ENCODE measurements at places on chromosomes 1 and 21.

DNA sequence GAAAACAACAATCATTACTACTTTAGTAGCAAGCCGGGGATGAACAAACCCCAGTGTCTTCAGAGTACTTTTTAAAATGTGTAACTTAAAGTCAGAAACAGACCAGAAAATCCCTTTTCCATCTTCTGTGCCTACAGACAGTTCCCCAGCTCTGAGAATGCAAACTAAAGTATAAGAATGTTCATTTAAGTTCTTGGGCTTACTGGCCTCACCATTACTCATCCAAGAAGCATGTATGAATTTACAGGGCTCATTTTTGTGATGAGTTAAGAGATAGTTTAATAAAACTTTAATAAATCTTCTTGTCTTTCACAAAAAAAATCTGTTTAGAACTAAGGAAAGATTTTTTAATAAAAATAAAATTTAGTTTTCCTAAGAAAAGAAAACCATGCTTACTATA, 4.6 kb downstream of the LPGAT1 start:
- peak; percentile 16 for DNase-seq

- peak; percentile 95 for DNase-seq
Observed at GRCh38 chr1:209652121-209652735, at the start of gene LAMB3. LAMB3 (minus strand) TSS chr1:209652425; CDS start chr1:209650944, 1,481 bp downstream.

GRCh38 chr1:81880781-81881180, 80.0 kb downstream of the ADGRL2 start:
- no peak for DNase-seq

- DNase-seq, result no peak
Observed at GRCh38 chr1:150311762-150312161, 9.6 kb upstream of the PRPF3 start.

DNA sequence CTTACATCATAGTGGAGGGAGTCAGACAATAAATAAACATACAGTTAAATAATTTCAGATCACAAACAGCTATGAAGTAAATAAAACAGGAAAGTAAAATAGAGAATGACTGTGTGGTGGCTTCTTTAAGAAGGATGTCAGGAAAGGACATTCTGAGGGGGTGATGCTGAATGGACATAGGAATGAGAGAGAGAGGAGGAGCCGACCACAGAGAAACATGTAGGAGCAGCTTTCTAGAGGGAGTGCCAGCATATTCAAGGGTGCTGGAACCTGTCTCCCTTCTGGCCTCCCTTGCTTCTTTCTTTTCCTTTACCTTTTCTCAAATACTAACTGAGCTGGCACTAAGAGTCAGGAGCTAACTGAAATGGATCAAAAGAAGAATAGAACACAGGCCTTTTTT, 20.5 kb upstream of the BCL10 start:
- no peak for DNase-seq

DNA sequence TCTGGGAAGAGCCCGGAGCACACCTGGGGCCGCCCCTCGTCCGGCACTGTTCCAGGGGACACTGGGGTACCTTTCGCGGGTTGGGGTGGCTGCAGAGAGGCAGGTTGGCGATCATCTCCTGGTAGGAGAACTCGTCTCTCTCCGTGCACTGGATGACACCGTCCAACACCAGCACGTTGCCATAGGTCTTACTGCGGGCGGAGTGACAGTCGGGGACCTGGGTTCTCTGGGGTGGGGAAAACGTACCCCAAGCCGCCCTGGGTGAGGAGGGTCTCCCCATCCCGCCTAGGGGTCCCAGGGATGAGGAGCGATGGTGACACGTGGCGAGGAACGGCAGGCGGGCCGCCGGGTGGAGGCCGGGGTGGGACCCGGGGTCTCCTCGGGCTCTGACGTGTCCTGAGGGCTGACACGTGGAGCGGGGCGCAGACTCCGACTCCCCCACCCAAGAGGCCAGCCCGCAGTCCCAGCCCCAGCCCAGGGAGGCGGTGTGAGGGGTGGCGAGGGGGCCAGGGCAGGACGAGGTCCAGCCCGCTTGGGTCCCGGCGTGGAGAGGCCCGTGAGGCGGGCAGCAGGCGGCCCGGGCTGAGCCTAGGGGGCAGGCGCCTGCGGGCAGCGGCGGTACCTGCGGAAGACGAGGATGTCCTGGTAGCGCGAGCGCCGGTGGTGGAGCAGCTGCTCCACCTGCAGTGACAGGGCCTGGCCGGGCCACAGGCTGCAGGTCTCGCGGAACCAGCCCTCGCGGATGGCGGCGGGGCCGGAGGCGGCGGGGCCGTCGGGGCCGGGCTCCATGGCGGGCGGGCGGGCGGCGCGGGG, 457 bp downstream of the SRM start:
- DNase-seq, result no peak

- DNase-seq, result no peak
Observed at GRCh38 chr1:24749252-24749651, 4.0 kb downstream of the CLIC4 start.

DNA sequence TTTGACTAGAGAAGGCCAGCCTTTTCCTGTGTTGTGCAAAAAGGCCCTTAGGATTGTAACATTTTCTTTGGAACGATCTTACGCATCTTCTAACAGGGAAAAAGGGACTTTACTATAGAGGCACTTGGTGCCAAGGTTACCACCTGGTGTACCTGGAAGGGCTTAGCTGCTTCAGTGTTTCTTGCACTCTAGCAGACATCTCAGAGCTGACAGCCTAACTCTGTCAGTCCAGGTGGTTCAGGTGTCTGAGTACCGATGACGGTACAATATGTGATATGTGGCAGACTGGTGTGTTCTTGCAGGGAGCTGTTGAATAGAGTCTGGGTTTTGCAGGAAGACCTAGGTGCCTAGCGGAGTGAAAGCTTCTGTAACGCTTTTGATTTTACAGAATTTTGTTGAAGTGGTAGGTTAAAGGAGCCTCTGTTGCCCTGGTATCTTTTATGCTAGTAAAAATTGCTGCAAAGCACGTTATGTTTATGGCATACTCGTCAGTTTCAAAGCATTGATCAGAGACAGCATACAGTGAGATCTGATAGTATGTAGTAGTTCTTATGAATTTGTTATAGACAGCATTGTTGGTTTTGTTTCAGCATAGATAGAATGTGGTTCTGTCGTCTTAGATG, 1.4 kb downstream of the MAGI3 start:
- DNase-seq, result peak; percentile 22

DNA sequence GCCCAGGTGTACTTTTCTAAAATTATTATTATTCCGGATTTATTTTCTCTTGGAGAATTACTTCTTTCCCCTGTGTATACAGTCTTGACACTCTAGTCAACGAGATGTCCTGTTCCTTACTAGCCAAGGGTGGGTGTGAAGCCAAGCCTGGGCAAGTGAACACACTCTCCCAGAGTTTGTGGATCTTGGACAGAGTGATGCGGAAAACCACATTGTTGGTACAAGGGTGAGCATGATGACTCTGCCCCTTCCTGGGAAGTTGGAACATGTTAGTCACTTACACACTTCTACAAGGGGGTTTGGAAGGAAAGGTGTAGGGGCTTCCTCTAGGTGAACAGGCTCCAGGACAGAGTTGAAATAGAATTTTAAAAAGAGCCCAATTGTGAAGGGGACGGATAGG, 20.0 kb upstream of the RD3 start:
- no peak for DNase-seq

DNA sequence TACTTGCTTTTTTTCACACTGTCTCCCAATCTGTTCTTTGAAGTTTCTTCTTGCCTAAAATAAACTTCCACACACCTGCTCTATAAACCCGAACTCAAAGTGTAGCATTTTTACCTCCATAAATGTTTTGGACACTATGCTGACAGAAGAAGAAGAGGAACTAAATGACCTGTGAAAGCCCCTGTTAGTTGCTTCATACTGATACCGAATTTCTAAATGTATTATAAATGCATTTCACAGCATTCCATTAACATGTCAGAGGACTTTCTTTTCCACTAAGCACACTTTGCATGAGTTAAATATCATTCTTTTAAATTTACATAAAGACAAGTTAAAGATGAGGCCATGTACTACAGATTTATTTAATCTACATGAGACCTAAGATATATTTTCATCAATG, 281.0 kb downstream of the SMYD3 start:
- no peak for DNase-seq

DNA sequence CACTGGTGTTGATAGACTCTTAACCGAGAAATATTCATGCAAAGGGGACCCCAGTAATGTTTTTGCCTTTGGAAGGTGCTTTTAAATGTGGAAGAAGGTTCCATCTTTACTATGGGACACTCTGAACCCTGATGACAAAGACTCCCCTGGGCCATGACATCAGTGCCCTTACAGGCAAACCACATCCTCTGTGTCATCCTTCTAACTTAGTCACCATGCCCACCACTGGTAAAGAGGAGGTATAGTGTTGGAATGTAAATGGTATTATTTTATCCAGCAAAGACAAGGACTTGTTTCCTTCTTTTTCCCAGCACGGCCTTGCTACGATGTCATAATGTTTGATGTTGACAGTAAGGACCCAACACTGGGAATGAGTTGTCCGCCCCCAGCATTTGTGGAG, 12.6 kb downstream of the METTL13 start:
- DNase-seq, result peak; percentile 53

- DNase-seq, result no peak
Observed at GRCh38 chr1:226407199-226407496, 745 bp downstream of the PARP1 start.

DNA sequence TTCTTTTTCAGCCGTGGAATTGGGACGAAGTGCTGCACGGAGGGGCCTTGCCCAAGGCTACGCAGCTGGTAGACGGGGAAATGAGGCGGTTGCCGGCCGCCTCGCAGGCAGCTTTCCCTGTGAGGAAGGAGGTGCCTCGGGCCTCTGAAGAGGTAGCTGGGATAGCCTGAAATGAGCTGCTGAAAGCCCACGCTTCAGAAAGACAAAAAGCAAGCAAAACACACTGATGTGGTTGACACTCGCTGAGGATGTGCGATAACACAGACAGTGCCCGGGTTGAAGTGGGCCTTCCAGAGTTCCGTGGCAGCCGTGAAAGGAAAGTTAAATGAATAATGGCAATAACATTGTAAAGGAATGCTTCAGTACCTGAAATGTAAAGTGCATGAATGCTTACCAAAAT, 47.2 kb downstream of the S1PR1 start:
- DNase-seq, result no peak

GRCh38 chr1:227774821-227775661, 39.8 kb downstream of the SNAP47 start:
- DNase-seq, result no peak

DNA sequence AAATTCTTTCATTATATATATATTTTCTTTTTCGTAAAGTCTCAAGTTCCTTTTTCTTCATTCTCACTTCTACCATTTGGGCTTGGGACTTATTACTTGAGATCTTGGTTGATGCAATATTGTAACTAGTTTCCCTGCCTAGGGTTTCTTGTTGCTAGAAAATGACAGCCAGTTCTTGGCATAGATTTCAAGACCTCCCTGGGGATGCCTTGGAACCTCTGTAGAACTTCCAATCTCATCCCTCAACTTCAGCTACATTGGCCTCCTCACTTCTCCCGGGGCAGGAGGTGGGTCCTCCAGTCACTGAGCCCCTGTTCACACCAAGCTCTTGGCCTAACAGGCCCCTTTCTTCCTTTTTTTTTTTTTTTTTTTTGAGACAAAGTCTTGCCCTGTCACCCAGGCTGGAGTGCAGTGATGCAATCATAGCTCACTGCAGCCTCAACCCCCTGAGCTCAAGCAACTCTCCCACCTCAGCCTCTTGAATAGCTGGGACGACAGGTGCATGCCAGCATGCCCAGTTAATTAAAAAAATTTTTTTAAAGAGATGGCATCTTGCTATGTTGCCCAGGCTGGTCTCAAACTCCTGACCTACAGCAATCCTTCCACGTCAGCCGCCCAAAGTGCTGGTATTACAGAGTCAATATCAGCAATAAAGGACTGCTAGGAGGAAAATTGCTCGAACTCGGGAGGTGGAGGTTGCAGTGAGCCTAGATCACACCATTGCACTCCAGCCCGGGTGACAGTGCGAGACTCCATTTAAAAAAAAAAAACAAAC, 33.1 kb downstream of the MAP3K7CL start:
- DNase-seq, result no peak

DNA sequence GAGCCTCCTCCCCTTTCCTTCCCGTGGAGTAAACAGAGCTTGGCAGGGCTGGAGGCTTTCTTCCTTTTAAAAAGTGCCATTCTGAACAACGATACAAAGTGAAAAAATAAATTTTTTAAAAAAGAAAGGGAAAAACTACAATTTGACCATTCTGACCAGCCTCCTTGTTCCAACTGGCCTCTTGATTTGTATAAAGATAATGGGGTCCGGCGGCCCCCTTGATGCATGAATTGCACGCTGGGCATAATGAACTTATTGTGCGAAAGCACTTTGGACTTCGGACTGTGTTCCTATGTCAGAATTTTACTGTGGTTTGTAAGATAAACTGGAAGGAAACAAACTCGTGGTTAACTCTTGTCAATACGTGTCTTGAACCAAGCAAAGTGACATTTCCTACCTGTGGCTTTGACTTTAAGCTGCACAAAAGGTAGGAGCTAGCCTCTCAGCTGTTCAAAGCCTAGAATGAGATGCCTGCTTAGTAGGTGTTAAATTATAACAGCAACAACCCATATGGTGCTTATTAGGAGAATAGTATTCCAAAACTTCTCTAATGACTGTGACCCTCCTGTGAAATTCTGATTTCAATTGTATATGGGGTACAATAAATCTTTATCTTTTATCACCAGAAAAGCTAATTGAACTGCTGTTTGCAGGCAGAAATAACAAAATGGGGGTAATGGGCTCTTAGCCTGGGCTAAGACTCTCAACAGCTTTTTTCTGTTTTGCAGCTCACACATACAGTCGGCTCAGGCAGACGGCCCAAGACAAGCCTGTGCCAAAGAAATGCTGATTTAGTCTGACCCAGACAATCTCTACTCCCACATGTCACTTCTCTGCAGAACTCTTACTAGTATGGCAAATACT, 9.3 kb downstream of the IRF2BP2 start:
- no peak for DNase-seq

- no peak for DNase-seq
Observed at GRCh38 chr1:184352776-184353175, 34.1 kb upstream of the C1orf21 start.

DNA sequence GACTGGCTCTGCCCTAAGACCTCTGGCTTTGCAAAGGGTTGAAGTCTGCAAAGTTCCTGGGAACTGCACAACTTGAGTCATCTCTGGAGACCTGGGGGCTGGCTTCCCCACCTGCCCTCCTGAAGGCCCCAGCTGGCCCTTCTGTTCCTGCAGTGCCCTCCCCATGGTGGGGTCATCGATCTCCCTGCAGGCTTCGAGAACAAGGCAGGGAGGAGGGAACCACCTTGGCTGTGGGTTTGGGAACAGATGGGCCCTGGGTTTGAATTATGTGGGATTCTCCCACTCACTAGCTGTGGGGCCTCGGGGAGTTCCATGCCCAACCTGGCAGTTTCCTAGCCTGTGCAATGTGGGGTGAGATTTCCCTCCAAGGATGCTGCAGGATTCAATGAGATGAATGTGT, 310.2 kb downstream of the PTPRU start:
- no peak for DNase-seq
